ENCODE measurements at places on chromosomes 1 and 21.

- no peak overlapping the region for H3K27ac ChIP-seq
- no peak for DNase-seq
- no peaks in the 10 kb centered on the region for H3K27me3 ChIP-seq
- H3K36me3 ChIP-seq: no peaks in the 10 kb centered on the region
- no peak overlapping the region for H3K4me3 ChIP-seq
Measured at GRCh38 chr1:71490432-71490831, 409.6 kb upstream of the ZRANB2 start.

DNA sequence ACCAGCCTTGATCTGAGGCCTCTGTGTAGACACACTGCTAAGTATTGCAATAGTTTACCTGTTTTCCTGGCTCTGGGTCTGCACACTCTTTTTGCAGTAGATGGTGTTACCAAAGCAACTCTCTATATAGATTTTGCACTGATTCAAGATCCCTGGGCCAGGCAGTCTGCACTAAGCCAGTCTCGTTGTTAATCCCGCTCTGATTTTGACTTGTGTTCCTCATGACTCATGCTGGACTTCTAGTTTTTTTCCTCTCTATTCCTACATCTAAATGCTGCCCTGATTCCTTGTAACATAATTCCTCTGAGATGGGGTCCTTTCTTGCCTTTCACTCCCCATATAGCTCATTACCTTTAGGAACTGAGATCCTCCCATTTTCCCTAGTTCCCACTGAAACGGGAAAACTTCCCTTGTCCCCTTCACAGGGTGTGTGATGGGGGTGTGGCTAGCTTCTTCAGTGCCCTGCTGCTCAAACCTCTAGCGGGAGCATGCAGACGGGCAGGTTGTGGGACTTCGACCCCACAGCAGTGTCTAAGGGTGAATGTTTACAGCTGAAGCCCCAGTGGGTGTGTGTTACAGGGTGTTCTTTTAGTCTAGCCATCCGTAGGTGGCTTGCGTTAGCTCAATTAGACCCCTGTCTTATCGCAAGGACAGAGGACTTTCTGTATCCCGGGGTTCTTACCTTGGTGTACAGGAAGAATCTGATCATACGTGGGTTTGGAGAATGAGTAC lies 106.5 kb upstream of the RAB3GAP2 start:
- no peaks in the 10 kb centered on the region for H3K36me3 ChIP-seq
- H3K4me3 ChIP-seq: no peak overlapping the region
- DNase-seq: no peak
- no peaks in the 10 kb centered on the region for H3K4me1 ChIP-seq

DNA sequence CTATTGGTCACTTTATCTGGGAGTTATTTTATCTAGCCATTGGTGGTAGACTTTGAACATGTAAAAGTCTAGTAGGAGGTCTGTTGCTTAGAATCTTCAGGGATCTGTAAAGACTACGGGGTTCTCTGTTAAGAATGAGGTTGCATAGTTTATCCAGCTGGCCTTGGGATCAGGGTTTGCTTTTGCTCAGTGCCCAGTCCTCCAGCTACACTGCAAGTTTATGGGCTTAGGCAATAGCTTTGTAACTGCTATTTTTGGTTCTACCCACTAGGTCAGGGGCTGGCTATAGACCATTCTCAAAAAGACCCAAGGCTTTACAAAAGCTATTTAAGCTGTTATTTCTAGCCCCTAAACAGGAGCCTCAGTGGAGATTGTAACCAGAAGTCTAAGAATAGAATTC lies 9.8 kb downstream of the SH3GLB1 start:
- H3K4me3 ChIP-seq: no peak overlapping the region
- H3K36me3 ChIP-seq: no peaks in the 10 kb centered on the region
- DNase-seq: no peak
- peaks cover 73% of the 10 kb centered on the region for H3K4me1 ChIP-seq

GRCh38 chr1:4119516-4120220 lies 219.6 kb upstream of the C1orf174 start:
- no peak overlapping the region for H3K4me3 ChIP-seq
- H3K36me3 ChIP-seq: no peaks in the 10 kb centered on the region
- DNase-seq: no peak
- no peaks in the 10 kb centered on the region for H3K4me1 ChIP-seq

DNA sequence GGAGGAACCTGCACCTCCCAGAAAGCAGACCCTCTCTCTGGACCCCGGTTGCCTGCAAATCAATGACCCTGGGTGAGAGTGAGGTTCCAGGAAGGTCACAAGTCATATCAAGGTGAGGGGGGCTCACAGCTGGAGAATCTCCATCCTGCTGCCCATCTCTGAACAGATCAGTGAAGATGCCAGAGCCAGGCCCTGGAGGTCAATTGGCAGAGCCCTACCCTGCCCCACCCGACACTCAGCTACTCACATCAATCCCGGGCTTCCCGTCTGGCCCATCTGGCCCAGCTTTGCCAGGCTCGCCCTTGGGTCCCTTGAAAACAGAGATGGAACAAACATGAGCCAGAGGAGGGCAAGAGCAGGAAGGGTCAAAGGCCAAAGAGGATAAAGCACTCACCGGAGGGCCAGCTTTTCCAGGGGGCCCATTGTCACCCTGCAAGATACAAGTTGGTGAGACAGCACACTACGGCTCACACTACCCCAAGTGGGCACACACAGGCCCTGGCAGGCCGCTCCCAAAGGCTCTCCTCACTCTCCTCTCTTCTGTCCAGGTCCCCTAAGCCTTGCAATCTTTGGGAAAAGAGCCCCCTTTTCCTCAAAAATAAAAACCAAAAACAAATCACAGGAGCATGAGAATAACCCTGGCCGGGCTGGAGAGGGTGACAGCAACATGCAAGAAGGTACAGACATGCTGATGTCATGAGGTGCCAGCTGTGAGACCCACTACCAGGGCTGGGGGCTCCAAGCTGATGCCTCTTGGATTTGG lies 2.9 kb downstream of the COL9A2 start:
- no peak overlapping the region for H3K4me3 ChIP-seq
- peaks cover 7% of the 10 kb centered on the region for H3K27me3 ChIP-seq
- no peak for DNase-seq
- peaks cover 36% of the 10 kb centered on the region for H3K4me1 ChIP-seq
- H3K36me3 ChIP-seq: no peaks in the 10 kb centered on the region
- H3K27ac ChIP-seq: no peak overlapping the region

DNA sequence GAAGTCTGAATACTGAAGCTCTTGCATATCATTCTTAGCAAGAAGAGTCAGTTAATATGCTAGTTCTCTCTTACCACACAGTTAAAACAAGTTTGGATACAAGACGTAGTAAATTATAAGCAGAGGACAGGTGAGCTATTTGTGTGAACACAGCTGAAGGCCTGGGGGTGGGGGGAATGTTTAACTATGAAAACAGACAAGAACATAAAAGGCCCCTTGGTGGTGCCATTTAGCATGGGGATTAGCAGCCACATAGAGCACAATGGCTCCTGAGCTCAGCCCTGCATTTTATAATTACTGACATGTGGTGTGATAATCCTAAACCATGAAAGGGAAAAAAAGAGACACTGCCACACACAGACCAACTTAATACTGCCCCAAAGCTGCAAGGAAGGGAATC lies 94.8 kb downstream of the TGFBR3 start:
- no peak overlapping the region for H3K4me3 ChIP-seq
- H3K4me1 ChIP-seq: peaks cover 86% of the 10 kb centered on the region
- peak; percentile 74 for DNase-seq
- no peaks in the 10 kb centered on the region for H3K36me3 ChIP-seq
- peak overlapping the region; percentile 78 for H3K27ac ChIP-seq
- H3K27me3 ChIP-seq: no peaks in the 10 kb centered on the region
